ENCODE measurements at places on chromosomes 2 and 18. TPM values are rescaled to one million over a fixed set of nuclear protein-coding genes. Genes with fewer than 3 reads are reported as not detected.

Gene ANKRD62
- total RNA-seq, result not detected

Gene SNRNP27
- 49.4 TPM for total RNA-seq

Gene FECH
- 29.9 TPM for total RNA-seq

Gene ZAP70
- total RNA-seq, result not detected

Gene INPP5D
- 0.98 TPM for total RNA-seq

Gene XDH
- total RNA-seq, result 3.1 TPM

Gene ANKRD23
- total RNA-seq, result 6.0 TPM

Gene UNC80
- not detected for total RNA-seq

Gene REG3A
- not detected for total RNA-seq

Gene PTPRN
- 1.8 TPM for total RNA-seq

Gene CYP27C1
- total RNA-seq, result 0.41 TPM

Gene SLC9A4
- not detected for total RNA-seq

Gene CRACDL
- not detected for total RNA-seq

Gene AMER3
- total RNA-seq, result not detected

Gene CPSF3
- total RNA-seq, result 62.2 TPM

Gene CTLA4
- total RNA-seq, result not detected

Gene RAB17
- 0.54 TPM for total RNA-seq

Gene SCYGR4
- not detected for total RNA-seq

Gene HNMT
- 32.2 TPM for total RNA-seq

Gene DCC
- total RNA-seq, result 0.09 TPM

Gene NOP58
- 71.4 TPM for total RNA-seq

Gene ATAD2B
- total RNA-seq, result 22.4 TPM

Gene CPLX4
- not detected for total RNA-seq

Gene HTR2B
- 33.0 TPM for total RNA-seq

Gene NRP2
- total RNA-seq, result 11.2 TPM

Gene MC2R
- total RNA-seq, result not detected

Gene COLEC11
- total RNA-seq, result 0.09 TPM

Gene TUBA3E
- not detected for total RNA-seq

Gene GKN2
- total RNA-seq, result not detected

Gene B3GNT7
- total RNA-seq, result 0.27 TPM

Gene SALL3
- total RNA-seq, result not detected

Gene GAL3ST2
- 0.25 TPM for total RNA-seq

Gene CDKL4
- 0.90 TPM for total RNA-seq

Gene SIX2
- total RNA-seq, result 2.9 TPM

Gene KCNS3
- not detected for total RNA-seq

Gene FZD7
- total RNA-seq, result 35.8 TPM

Gene REG3G
- not detected for total RNA-seq
